ENCODE measurements at places on chromosomes 5 and 9.
A peak's percentile ranks its signal among the peaks of the same experiment; 100 is the strongest.

GRCh38 chr5:17355586-17356346, 138.3 kb downstream of the BASP1 start:
- peak; percentile 77 for DNase-seq

DNA sequence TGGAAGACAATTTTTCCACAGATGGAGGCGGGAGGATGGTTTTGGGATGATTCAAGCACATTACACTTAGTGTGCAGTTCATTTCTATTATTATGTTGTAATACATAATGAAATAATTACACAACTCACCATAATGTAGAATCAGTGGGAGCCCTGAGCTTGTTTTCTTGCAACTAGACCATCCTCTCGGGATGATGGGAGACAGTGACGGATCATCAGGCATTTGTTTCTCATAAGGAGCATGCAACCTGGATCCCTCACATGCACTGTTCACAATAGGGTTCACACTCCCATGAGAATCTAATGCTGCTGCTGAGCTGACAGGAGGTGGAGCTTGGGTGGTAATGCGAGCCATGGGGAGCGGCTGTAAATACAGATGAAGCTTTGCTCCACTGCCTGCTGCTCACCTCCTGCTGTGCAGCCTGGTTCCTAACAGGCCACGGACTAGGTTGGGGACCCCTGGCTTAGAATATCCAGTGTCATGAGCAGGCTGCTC, 1.6 kb downstream of the STKLD1 start:
- peak; percentile 48 for DNase-seq

DNA sequence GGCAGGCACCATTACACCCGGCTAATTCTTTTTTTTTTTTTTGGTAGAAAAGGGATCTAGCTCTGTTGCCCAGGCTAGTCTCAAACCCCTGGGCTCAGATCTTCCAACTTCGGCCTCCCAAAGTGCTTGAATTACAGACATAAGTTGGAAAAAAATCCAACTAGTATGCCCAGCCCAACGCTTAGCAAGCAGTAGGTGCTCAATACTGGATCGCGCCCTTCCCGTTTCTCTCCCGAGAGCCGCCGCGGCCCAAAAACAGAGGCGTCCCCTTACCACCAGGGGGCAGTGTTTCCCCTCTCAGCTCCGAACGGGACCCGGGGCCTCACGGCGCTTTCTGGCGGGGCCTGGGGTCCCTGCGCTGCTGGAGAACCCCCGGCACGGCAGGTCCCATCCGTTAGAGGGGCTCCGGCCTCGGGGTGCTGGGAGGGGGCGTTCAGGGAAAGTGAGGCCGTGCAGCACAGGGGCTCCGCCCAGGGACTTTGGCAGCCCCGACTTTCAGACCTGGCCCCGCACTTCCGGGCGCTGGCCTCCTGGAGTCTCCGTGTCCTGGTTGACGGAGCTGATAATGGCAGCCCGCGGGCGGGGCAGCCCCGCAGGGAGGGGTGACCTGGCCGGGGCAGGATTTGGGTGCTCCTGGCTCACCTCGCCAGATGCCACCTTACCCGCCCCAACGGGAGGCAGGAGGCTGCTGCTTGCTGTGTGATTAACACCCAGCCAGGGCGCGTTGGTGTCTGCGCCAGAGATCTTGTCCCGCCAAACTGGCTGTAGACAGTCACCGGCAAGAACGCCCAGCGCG, 15.2 kb downstream of the PTGES start:
- no peak for DNase-seq

DNA sequence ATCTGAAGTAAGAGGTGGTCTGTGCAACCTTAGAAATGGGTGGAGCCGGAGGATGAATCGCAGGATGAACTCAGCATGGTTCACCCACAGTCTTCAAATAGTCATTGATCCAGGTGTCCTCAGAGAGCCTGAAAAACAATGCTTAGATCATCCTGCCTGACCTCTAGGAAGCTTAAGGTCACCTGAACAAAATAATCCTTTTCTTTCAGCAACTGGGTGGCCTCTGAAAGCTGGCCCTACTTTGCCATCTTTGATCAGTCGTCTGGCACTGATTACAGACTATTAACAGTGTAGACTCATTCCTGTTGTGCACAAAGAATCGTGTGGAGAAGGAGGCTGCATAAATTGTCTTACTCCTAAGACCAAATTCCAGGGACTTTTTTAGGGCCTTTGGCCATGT, 50.7 kb downstream of the PIP5K1B start:
- DNase-seq, result no peak

DNA sequence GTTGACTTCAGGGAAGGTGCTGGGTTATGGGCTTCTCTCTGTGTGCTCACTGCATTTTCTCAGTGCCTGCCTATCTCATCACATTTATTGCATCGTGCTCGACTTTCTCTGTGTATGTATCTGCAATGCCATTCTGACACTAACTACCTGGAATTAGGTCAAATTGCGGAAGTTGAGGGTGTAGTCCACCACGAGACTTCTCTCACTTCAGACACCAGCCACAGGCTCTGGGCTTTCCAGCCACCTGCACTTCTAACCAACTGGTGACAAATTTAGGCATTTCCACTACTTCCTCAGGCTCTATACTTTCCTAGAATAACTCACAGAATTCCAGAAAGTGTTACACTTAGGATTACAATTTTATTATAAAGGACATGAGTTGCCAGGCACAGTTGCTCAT, 188.6 kb upstream of the ZNF608 start:
- no peak for DNase-seq

DNA sequence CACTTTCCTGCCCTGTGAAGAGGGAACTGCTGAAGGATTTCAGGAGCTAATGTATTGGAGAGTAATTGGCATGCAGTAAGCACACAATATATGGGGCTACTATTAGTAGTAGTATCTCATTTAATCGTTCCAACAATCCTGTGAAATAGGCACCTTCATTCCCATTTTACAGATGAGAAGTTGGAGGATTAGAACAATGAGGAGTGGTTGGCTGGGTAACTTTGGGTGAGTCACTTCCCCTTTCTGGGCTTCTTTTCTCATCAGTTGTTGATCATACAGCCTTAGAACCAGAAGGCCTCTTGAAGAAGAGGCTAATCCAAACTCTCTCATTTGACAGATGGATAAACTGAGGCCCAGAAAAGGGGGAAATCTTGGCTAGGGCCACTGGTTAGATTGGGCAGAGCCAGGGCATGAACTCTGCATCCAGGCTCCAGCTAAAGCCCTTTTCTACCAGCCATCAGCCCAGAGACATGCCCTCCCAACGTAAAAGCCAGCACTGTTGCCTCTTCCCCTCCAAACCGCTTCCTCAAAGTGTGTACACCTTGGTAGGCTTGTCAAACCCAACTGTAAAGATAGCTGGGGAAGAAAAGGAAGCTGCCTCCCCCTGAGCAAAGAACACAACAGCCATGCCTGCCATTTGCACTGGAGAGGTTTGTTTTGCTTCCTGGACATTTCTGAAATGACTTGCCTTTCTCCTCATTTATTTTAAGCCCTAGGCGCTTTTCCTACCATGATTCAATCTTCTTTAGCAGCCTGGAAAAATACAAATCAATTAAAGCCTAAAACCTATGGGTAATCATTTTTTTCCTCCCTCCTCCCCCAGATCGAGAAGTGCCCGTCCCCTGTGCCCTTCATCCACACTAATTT, 992 bp downstream of the SPACA9 start:
- no peak for DNase-seq

- DNase-seq, result no peak
Measured at GRCh38 chr9:109101202-109101595, 18.5 kb downstream of the TMEM245 start.

- DNase-seq, result no peak
Measured at GRCh38 chr5:30596495-30597064, 596.9 kb upstream of the CDH6 start.

DNA sequence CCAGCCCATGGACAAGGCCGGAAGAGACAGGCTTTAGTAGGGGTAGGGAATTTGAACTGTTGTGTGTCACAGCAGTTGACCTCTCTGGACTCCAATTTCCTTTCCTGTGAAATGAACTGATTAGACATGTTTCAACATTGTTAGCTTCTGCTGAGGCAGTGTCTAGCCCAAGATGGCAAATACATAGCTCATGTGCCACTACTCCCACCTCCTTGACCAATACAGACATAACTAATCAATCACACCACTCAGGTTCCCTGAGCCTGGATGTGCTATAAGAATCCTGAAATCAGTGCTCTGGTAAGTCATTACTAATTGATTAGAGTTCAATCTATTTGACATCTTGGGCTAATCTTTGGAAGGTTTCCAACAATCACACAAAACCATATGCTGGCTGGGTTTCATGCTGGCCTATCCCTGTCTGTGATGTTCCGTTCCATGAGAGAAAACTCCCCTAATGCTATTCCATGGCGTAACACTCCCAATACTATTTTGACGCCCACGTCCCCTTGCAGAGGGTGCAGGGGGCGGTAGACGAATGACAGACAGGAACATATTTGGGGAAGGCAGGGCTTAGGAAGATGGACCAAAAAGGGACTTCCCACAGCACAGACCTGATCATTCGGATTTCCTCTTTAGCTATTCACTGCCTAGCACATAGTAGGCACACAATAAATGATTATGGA, 95.2 kb downstream of the PDE6A start:
- no peak for DNase-seq

GRCh38 chr9:7287986-7288385, 511.6 kb downstream of the DMAC1 start:
- no peak for DNase-seq

GRCh38 chr9:75186767-75187380, 98.6 kb downstream of the OSTF1 start:
- peak; percentile 53 for DNase-seq

DNA sequence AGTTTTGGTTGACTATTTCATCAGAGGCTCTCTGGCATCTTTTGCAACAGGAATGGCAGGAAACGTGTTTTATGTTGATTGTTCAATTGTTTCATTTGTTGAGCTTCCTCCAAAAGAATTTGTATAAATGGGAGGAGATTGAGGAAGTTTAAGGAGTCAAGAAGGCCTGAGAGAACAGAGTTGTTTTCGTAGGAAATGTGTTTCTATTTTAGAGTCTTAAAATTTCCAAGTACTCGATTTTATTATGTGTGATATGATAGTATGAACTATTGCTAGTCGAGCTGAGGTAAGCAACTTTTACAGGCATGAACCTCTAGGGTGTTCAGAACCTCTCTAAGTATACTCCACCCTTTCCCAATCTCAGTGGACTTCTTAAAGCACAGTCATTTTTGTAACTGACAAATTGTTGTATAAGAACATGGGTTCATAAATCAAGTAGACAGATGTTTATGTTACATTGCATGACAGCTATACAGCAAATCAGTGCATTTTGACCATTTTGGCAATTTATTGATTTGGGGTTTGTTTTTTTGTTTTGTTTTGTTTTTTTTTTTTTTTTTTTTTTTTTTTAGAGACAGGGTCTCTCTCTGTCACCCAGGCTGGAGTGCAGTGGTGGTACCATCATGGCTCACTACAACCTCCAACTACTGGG, 47.4 kb downstream of the POLK start:
- DNase-seq, result peak; percentile 23

DNA sequence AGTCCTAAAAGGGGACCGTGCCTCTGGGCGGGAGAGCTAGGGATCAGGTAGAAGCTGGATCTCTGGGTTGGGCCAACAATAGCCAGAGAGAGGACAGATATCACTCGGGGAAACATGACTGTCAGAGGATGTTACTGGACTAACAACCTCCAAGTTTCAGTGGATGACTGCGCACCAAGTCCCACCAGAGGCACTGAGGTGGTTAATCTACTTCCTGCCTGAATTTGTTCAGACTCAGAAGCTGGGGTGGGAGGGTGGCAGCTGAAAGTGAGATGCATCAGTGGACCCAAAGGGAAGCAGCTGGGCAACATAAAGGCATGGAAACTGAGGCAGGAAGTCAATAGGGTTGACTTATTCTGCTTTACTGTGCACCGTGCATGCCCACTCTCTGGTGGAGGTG, 130.1 kb upstream of the SLC44A1 start:
- DNase-seq, result no peak

- DNase-seq, result no peak
Measured at GRCh38 chr5:2803751-2804150, 52.3 kb upstream of the IRX2 start.

DNA sequence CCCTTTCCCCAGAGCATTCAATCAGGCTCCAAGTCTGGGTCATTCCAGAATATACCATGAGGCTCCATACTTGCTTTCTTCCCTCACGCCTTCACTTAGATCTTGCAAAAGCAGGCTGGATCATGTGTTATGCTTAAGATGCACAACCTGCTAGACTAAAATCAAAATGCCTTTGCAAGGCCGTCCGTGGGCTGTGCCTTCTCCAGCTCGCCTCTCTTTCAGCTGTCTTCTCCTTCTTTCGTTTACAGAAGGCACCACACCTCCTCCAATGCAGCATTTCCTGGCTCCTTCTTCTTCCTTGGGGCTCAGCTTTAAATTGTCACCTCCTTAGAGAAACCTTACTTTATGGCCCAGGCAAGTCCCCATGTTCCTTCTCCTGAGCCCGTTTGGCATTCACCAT, 150.6 kb downstream of the ADCY2 start:
- no peak for DNase-seq

- no peak for DNase-seq
Measured at GRCh38 chr9:98911042-98911441, 32.7 kb upstream of the COL15A1 start.

DNA sequence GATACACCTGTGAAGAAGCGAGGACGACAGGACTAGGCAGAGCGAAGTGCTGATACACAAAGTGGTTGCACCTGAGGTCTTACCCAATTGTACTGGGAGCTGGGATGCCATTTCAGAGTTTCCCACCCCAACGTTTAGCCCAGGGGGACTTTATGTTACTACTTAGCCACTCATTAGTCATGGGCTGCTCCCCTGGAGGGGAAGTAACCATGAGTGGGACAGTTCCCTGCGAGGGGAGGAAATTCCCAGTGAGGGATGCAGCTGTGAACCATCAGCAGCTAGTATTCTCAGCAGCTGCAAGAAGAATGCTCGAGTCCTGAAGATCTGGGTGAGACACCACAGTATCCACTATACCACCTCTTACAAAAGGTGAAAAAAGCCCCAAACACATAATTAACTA, 93.7 kb upstream of the ACTBL2 start:
- DNase-seq, result no peak

DNA sequence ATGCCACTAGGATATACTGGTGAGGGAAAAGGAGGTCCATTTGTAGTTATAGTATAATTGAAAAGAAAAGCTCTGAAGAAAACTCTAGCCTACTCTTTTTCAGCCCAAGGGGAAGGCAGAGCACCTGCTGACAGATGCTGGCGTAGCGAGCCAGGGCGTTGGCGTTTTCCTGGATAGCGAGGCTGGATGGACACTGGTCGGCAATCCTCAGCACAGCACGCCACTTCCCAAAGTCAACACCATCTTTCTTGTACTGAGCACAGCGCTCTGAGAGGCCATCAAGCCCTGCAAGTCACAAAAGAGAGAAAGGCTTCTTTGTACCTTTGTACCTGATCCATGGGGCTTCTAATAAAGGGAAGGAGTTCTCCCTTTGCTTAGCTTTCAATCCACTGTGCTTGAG, 8.2 kb downstream of the ALDOB start:
- DNase-seq, result no peak

- DNase-seq, result no peak
Measured at GRCh38 chr5:55356896-55357295, 49.1 kb downstream of the MTREX start.
